PC-3 (cell line): ENCODE measurements at places on chromosomes 16 and 17. TPM values are rescaled to one million over a fixed set of nuclear protein-coding genes. Genes with fewer than 3 reads are reported as not detected.

GRCh38 chr17:39684369-39685192 is 3.3 kb downstream of the PGAP3 start:
- no peak for DNase-seq

DNA sequence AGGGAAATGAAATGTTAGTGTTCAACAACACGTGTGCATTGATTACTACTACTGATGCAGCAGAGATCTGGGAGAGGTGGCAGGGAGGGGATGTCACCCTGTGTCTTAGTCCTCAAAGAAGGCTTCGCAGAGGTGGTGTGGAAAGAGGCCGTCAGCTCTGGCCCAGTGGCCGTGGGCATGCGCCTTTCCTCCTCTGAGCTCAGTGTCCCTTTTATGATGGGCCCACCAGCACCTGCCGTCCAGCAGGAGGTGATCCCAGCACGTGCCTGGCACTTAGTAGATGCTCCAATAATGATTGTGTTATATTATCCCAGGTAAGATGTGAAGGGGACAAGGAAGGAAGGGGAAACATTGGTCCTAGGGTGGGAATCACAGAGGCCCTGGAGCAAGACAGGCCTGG is 106.2 kb downstream of the CLEC16A start:
- DNase-seq: no peak

- peak; percentile 51 for DNase-seq
Measured at GRCh38 chr16:81127051-81127450, 30.9 kb upstream of the GCSH start.

GRCh38 chr16:51636920-51637769 is 486.1 kb upstream of the SALL1 start:
- DNase-seq: peak; percentile 6

- no peak for DNase-seq
Measured at GRCh38 chr16:77009453-77009852, 181.5 kb upstream of the MON1B start.

DNA sequence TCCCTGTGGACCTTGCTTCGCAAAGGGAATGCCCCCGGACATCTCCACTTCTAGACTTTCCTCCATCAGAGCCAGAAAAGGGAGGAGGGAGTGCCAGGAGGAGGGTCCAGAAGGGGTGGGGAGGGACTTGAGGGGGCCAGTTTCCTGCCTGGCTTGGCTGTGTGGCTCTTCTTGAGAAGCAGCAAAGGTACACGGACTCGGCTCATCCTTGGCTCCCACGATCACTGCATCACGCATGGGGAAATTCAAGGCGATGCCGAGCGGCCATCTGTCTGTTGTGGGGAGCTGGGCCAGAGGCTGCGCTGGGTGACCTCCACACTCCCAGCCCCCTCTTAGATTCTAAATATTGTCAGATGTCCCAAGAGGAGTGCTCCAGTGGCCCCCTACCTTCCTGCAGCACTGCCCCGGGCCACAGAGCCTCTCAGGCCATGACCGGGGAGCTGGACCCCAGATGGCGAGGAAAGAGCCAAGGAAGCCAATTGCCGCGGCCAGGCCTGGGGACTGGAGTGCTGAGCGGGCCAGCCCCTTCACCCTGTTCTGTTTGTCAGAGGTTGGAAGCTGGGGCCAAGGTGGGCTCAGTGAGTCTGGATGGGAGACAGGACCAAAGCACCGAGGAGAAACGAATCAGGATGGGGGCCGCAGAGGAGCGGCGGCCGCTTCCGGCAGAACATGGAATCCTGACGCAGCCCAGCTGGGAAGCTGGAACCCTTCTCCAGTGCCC is 104.5 kb downstream of the RBFOX3 start:
- no peak for DNase-seq

DNA sequence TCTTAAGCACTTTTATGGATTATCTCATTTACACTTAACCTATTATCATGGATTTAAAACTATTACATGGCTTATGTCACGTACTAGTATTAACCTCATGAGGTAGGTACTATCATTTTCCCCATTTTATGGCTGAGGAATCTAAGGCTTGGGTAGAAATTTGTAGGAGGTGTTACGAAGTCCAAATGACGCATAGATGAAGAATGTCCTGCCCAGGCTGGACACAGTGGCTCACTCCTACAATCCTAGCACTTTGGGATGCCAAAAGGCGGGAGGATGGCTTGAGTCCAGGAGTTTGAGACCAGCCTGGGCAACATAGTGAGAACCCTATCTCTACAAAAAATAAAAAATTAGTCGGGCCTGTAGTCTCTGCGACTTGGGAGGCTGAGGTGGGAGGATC is 4.8 kb upstream of the C1QL1 start:
- peak; percentile 72 for DNase-seq

- DNase-seq: peak; percentile 62
Measured at GRCh38 chr17:18246880-18247612, 11.5 kb downstream of the FLII start.

- DNase-seq: no peak
Measured at GRCh38 chr17:75553295-75554110, 28.0 kb downstream of the LLGL2 start.

DNA sequence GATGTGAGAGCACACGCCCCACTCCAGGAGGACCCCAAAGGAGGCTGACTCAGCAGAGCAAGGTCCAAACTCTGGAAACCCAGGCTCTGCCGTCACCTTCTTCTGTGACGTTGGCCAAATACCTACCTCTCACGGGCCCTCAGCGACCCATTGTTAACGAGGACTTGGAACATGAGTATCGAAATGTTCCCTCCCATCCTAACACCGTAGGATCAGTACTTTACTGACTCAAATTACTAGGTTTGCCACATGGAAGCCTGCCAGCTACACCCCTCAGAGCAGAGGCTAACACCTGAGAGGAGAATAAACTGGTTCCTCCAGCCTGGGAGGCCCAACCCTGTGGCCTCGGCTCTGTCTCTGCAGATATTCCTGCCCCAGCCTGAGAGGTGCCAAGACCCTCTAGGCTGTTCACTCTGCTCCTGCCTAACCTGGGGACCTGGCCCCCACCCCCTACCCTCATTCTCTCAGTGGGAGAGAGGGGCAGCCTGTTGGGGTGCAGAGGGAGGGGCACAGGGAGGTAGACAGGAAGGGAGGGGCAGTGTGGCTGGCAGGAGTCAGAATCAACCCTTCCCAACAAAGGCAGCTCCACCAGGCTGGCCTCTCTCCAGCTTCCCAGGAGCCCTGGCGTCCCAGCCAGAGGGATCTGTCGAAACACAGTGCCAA is 4.4 kb downstream of the PITPNM3 start:
- peak; percentile 90 for DNase-seq

DNA sequence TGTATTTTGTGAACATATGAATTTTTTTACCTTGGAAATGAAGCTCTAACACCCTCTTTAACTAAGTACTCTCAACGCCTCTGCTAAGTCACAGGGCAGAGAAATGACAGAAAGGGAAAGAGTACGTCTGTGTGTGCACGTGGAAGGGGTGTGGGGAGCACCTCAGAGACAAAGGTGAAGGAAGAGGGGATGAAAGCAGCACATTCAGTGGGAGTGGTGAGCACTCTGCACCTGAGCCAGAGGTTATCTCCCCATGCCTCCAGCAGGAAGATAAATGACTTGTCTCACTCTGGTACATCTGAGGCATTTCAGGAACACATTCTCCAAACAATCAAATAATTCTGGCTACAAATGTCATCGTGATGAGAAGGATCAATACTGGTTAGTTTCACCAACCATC is 15.0 kb downstream of the GNA13 start:
- no peak for DNase-seq

DNA sequence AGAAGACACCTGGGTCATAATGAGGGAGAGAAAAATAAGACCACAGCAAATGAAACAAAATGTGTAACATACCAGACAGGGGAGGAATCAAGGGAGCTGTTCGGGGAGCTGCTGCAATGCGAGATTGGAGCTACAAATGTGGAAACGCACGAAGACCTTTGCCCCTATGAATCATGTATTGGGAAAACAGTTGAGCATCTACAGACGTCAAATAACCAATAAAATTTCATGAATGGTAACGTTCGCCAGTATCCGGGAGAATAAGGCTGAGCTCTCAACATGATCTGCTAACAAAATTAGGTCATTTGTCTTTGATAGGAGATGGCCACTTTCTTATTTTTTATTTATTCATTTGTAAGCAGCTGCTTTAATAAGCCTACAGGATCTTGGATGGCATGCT is 486.2 kb upstream of the RBFOX1 start:
- DNase-seq: no peak

DNA sequence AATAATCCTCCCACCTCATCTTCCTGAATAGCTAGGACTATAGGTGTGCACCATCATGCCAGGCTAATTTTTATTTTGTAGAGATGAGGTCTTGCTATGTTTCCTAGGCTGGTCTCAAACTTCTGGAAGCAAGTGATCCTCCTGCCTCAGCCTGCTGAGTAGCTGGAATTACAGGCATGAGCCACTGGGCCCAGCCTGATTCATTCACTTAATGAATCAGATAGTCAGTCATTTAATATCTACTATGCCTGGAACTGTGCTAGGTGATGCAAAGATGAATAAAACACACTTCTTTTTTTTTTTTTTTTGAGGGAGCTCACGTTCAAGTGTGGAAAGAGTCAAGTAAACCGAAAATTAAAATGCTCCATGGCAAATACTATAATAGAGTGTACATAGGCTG is 39.4 kb downstream of the EFCAB13 start:
- no peak for DNase-seq

- DNase-seq: no peak
Measured at GRCh38 chr17:21089933-21090901, 36.5 kb upstream of the DHRS7B start.

GRCh38 chr16:86982347-86982596 is 334.9 kb downstream of the C16orf95 start:
- no peak for DNase-seq

- no peak for DNase-seq
Measured at GRCh38 chr17:16950488-16950887, 21.4 kb downstream of the TNFRSF13B start.

DNA sequence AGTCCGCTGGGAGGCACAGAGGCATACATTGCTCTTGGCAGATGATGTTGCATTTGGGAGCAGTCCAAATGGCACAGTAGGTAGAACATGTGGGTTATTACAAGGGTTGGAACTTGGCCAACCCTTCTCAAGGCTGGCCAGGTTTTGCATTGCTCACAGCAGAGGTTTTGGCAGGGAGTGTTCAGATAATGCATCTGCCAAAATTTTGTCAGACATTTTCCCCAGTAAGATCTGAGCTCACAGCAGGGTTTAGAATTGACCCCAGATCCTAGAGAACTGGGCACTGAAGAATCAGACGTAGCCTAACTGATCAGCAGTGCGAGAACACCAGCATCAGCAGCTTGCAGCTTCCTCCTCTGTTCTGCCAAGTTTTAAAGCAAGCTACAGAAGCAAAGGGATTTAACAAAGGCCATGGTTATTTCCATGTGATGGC is 468.8 kb upstream of the KIF2B start:
- peak; percentile 47 for DNase-seq

- peak; percentile 73 for DNase-seq
Measured at GRCh38 chr17:58303971-58304749, 23.4 kb upstream of the MPO start.

DNA sequence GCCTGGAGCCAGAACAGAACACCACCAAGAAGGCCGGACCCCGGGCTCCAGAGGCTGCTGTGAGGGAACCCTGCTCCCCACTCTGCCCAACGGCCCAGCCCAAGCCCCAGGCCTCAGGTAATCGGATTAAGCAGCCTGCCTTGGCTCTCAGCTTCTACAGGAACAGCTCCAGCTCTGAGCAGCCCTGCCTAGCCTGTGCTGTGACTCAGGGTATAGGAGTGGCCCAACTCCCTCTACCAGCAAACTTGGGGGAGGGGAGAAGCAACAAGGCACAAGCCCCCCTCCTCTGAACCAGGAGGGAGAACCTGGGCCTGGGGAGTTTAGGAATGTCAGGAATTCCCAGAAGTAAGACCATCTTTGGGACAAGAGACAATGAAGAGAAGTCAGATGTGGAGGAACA is 849 bp upstream of the SOX15 start:
- peak; percentile 52 for DNase-seq

GRCh38 chr17:65023791-65024190 is 32.7 kb downstream of the GNA13 start:
- peak; percentile 53 for DNase-seq

GRCh38 chr16:78198288-78198687 is 98.8 kb downstream of the WWOX start:
- no peak for DNase-seq

GRCh38 chr16:50800074-50800473 is 58.2 kb downstream of the CYLD start:
- DNase-seq: no peak

- no peak for DNase-seq
Measured at GRCh38 chr17:83106056-83106588, 26.7 kb downstream of the METRNL start.

GRCh38 chr17:67620636-67621035 is 97.1 kb upstream of the NOL11 start:
- no peak for DNase-seq

- no peak for DNase-seq
Measured at GRCh38 chr17:43365356-43365755, 33.4 kb upstream of the ARL4D start.

- no peak for DNase-seq
Measured at GRCh38 chr16:48609652-48610029, 339 bp downstream of the N4BP1 start.

DNA sequence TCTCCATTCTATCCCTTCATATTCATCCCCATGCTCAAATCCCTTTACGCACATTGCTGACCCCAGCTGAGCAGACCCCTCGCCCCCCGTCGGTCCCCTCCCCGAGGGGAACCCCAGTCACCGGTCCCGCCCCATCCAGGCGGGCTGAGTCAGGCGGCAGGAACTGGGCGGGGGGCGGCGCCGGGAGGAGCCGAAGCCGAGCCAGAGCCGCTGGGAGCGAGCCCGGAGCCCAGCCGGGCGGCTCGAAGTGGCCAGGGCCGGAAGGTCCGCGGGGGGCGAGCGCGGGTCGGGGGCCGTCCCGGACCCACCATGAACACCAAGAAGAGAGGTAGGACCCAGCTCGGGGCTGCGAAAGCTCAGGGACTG is 8.6 kb downstream of the RIPOR1 start:
- no peak for DNase-seq

Gene LRRC75A
- 15.8 and 19.4 TPM in 2 replicates for total RNA-seq

Gene MAP2K6
- 8.4 and 12.2 TPM in 2 replicates for total RNA-seq

Gene RAC3
- total RNA-seq: 46.8 and 52.2 TPM in 2 replicates

Gene SNAI3
- 0.22 and 0.46 TPM in 2 replicates for total RNA-seq

Gene SDK2
- 0.07 TPM in 1 of 2 replicates, not detected in the other for total RNA-seq

Gene PSMD11
- 160 and 163 TPM in 2 replicates for total RNA-seq

Gene ITGAX
- not detected in 2 replicates for total RNA-seq

Gene LRRC37A
- total RNA-seq: 1.1 and 2.4 TPM in 2 replicates

Gene TBC1D3I
- total RNA-seq: 0.07 TPM in 1 of 2 replicates, not detected in the other

Gene CHRNB1
- 2.1 and 2.9 TPM in 2 replicates for total RNA-seq

Gene HSF5
- total RNA-seq: not detected in 2 replicates

Gene CES3
- total RNA-seq: 0.26 and 0.58 TPM in 2 replicates

Gene CBFA2T3
- total RNA-seq: not detected in 2 replicates
